ENCODE measurements at places on chromosomes 12 and 14. TPM values are rescaled to one million over a fixed set of nuclear protein-coding genes. Genes with fewer than 3 reads are reported as not detected.

The ZBTB25 gene
- total RNA-seq = 12.7 TPM

The LAG3 gene
- total RNA-seq = not detected

The TRHDE gene
- total RNA-seq = 1.6 TPM

DNA sequence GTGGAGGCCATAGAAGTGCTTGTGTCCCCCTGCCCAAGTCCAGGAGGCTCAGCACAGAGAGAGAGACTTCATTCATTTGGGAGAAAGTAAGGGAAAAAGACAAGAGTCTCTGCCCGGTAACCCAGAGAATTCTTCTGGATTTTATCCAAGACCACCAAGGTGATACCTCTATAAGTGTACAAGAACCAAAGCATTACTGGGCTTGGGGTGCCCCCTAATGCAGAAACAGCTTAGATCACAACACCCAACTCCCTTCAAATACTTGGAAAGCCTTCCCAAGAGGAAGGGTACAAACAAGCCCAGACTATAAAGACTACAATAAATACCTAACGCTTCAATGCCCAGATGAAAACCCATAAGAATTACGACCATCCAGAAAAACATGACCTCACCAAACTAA, 119.7 kb upstream of the PDE3A start:
- no peak for DNase-seq

DNA sequence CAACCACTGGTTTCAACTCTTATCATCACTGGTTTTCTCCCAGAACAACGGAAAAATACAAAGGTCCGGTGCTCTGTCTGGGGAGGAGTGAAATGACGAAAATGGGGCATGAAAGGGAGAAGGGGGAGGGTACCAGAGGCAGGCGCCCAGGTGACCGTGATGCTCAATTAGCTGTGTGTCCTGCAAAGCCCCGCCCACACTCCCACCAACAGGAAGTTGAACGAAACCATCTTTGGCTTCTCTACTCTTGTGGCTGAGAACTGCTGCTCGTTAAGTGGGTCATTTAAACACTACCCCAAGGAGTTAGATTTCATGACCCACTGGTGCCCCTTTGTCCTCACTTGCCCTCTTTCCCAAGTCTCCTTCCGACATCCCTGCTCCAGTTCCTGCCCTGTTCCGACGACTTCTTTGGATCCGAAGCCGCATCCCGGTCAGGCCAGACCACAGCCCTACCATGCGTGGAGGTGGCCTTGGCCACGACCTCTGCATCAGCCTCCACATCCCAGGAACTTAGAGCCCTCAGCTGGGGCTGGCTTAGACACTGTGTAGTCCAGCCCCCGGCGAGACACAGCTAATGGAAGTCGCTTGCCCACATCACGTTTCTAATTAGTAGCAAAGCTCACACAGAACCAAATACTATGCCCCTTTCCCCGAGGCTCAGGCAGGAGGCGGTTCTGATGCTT, 11.4 kb upstream of the LRTM2 start:
- peak; percentile 23 for DNase-seq

- no peak for DNase-seq
These were observed 6.8 kb upstream of the SPTLC2 start for GRCh38 chr14:77623201-77623600.

DNA sequence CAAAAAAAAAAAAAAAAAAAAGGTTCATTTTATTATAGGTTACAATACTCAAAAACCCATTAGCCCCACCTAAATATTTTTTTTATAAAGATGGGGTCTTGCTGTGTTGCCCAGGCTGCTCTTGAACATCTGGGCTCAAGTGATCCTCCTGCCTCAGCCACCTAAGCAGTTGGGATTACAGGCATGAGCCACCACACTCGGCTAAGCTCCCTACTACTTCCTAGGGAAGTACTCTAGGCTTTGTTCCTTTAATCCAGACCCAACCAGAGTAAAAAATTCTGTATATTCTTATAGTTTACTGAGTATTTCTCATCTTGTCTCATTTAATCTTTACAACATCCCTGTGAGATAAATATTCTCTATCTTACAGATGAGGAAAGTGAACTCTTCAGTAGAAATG, 50.7 kb downstream of the RBMS2 start:
- DNase-seq = no peak
